ENCODE measurements at places on chromosomes 5 and 9. TPM values are rescaled to one million over a fixed set of nuclear protein-coding genes. Genes with fewer than 3 reads are reported as not detected.

DNA sequence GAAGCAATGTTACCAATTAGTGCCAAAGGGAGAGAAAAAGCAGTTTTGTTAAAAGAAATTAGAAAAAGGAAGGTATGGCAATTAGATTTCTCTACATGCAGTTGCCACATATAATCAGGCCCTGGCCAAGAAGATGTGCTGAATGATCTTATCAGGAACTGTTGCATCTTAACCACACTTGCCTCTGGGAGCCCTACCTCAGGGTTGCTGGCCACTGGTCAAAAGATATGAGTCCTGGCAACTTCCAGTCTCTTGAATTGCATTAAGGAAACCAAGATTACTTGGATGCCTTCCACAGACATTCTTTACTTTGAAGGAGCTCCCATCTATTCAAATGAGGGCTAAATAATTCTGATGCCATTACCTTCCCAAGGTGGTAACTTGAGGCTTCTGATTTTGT is 60.4 kb downstream of the TNC start:
- DNase-seq: no peak

DNA sequence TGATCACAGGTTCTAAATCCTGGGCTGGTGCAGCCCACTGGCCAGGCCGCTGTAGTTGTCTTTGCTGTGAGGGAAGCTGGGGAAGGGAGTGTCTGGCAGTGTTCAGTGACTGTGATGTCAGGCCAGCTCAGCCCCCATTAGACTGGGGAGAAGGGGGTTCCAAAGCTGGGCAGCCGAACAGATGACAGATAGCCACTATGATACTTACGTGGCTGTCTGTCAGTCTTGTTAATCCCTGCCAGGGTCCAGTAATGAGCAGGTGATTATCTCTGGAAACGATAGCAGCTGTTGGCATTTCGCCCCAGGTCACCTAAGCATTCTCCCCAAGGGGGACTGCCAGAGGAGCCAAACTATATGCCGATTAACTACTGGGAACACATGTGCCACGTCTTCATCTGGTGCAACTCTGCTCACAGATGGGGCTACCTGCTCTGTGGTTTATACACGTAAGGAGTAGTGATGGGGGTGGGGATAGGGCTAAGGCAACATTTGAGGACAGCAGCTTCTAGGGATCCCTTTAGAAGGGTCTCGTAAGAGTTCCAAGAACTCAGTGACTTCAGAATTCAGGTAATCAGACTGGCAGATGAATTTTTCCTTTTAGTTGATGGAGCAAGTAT is 396.3 kb downstream of the KDM4C start:
- no peak for DNase-seq

- no peak for DNase-seq
Observed at GRCh38 chr9:31916591-31917241, 467.7 kb upstream of the ACO1 start.

DNA sequence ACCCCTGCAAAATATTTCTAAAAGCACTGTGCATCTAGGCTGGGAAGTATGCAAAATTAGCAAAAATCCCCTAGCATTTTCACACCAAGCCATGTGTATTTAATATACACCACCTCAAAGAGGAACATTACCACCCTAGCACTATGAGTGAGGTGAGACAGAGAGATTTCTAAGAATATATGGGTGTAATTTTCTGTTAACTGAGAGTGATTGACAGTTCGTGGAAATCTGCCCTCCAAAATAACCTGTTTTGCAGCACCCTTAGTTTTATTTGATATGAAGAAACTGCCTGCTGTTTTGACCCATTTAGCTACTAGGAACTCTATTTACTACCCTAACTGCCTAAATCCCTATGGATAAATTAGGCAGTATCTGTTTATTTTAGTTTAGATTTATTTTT is 64.2 kb upstream of the CDKN2B start:
- no peak for DNase-seq

PHF24 gene
- 0.18 TPM for polyA plus RNA-seq

GHR gene
- 10.1 TPM for polyA plus RNA-seq

Data from urinary bladder (tissue), 4 donors.